Liver (tissue), 10 donors: ENCODE measurements at places on chromosomes 3 and 15. TPM values are rescaled to one million over a fixed set of nuclear protein-coding genes. Genes with fewer than 3 reads are reported as not detected.

HYKK gene
- polyA plus RNA-seq = 1.8 TPM

GRCh38 chr3:182325213-182325950 is 467.9 kb upstream of the ATP11B start:
- H3K4me1 ChIP-seq = no peaks in the 10 kb centered on the region
- no peaks in the 10 kb centered on the region for H3K27me3 ChIP-seq
- H3K4me3 ChIP-seq = no peak overlapping the region
- no peak overlapping the region for H3K27ac ChIP-seq
- no peak for DNase-seq

CELSR3 gene
- polyA plus RNA-seq = 0.16 TPM

ACY1 gene
- 234 TPM for polyA plus RNA-seq

UACA gene
- polyA plus RNA-seq = 3.9 TPM

DNA sequence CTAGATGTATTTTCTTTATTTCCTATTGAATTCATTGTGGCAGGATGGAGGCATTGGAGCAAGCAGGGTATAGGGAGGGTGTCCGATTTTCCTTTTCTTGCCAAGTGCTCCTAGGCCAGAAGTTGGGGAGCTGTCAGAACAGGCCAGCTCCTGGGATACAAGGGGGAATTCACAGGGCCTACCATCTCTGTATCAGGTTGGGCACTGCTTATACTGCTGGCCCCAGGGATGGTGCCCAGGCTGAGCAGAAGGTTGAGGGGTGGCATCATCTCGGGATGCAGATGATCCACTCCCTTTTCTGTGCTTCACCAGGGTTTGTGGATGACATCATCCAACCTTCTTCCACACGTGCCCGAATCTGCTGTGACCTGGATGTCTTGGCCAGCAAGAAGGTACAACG is 79.5 kb downstream of the PCCB start:
- H3K27ac ChIP-seq = no peak overlapping the region
- H3K27me3 ChIP-seq = no peaks in the 10 kb centered on the region
- H3K36me3 ChIP-seq = peaks cover 24% of the 10 kb centered on the region
- H3K4me1 ChIP-seq = no peaks in the 10 kb centered on the region
- DNase-seq = no peak

GRCh38 chr3:105832644-105833043 is 36.2 kb downstream of the CBLB start:
- peaks cover 24% of the 10 kb centered on the region for H3K4me1 ChIP-seq
- DNase-seq = no peak
- H3K36me3 ChIP-seq = no peaks in the 10 kb centered on the region
- H3K27me3 ChIP-seq = no peaks in the 10 kb centered on the region
- H3K4me3 ChIP-seq = no peak overlapping the region
- no peak overlapping the region for H3K27ac ChIP-seq

- no peaks in the 10 kb centered on the region for H3K36me3 ChIP-seq
- H3K4me3 ChIP-seq = peak overlapping the region; percentile 97
- no peaks in the 10 kb centered on the region for H3K27me3 ChIP-seq
- DNase-seq = no peak
These were observed 1.0 kb downstream of the SNX1 start for GRCh38 chr15:64096668-64097384.
